ENCODE measurements at places on chromosomes 7 and 10.

DNA sequence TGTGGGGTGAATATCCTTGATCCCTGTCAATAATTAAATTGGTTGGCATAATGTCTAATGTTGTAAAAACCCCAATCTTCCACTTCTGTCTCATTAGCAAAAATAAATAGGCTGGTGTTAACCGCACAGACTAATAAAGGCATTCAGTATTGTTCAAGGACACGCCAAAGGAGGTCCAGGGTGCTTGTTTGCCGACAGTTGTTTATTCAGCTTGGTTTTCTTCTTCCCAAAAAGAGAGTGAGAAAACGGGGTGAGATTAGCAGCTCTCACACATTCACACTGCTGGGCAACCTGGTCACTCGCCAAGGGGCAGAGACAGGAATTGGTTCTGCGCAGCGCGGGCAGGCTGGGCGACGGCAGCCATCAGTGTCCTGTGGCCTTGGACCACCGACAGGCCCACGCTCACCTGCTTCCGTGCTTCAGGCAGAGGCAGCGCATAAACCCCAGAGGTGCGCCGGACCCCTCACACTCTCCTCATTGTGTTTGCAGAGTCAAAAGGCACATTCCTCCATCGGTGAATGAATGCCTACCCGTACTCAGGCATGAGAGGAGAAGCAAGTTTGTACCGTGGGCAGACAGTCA is 26.2 kb upstream of the LMBR1 start:
- no peak for DNase-seq

- no peak for DNase-seq
Observed at GRCh38 chr7:116434820-116435341, 64.7 kb upstream of the CAV2 start.

DNA sequence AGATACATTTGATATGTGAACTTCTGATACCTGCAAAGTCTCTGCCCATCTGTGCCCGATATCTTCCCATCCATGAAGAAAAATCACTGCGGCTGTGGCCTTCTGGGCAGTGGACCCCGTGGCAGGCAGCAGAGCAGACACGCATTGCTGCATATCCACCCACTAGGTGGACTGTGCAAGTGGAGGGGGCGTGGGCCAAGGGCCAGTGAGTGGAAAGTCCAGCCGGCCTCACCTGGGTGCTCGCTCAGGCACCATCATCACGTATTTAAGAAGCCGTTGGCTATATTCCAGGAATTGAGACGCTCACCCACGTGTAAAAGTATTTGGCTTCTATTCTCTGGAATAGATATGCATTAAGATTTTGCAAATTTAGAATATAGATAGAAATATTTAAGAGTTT is 30.8 kb upstream of the SLC13A1 start:
- no peak for DNase-seq

- DNase-seq, result no peak
Observed at GRCh38 chr7:47366211-47366610, 215.7 kb downstream of the TNS3 start.

GRCh38 chr7:143499743-143500348 is 22.2 kb downstream of the TAS2R41 start:
- DNase-seq, result no peak

- DNase-seq, result no peak
Observed at GRCh38 chr10:92999191-92999590, 61.4 kb upstream of the CYP26C1 start.

- peak; percentile 46 for DNase-seq
Observed at GRCh38 chr7:127253281-127254162, 781 bp upstream of the GRM8 start.

- DNase-seq, result no peak
Observed at GRCh38 chr7:22179442-22179879, 177.5 kb downstream of the RAPGEF5 start.

- DNase-seq, result no peak
Observed at GRCh38 chr7:85480666-85481065, 293.8 kb upstream of the SEMA3D start.

DNA sequence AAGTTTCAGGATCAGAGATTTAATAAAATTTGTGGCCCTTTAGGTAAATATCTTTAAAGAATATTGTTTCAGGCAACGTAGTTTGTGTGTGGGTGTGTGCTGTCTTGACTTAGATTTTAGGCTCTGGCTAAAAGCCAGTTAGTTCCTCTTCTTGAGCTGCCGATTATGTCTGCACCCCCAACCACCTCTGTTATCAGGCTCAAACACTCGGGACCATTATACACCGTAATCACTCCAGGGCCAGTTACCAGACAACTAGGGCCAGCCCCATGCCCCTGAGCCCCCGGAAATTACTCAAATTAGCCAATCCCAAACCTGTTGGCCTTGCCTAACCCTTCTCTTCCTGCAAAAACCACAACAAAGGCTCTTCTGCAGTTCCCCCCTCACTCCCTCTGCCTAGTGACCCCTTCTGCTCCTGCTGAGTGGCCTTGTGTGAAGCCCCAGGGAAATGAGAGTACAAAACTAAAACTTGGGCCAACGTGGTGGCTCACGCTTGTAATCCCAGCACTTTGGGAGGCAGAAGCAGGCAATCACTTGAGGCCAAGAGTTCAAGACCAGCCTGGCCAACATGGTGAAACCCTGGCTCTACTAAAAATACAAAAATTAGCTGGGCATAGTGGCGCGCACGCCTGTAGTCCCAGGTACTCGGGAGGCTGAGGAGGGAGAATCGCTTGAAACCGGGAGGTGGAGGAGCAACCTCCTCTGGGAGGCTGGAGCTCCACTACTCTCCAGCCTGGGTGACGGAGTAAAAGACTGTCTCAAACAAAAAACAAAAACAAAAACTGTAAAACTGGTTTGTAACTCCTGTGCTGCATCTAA is 9.2 kb upstream of the HNRNPF start:
- DNase-seq, result no peak

GRCh38 chr7:25329815-25330214 is 101.5 kb upstream of the NPVF start:
- DNase-seq, result no peak

- no peak for DNase-seq
Observed at GRCh38 chr10:68864611-68865010, 36.5 kb upstream of the DDX50 start.

DNA sequence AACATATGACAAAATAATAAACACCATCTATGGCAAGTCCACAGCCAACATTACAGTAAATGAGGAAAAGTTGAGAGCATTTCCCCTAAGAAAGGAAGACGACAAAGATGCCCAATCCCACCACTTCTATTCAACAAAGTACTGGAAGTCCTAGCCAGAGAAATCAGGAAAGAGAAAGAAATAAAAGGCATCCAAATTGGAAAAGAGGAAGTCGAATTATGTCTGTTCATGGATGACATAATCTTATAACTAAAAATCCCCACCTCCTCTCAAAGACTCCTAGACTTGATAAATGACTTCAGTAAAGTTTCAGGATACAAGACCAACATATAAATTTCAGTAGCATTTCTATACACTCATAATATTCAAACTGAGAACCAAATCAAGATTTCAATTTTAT is 288.5 kb upstream of the POT1 start:
- DNase-seq, result no peak

DNA sequence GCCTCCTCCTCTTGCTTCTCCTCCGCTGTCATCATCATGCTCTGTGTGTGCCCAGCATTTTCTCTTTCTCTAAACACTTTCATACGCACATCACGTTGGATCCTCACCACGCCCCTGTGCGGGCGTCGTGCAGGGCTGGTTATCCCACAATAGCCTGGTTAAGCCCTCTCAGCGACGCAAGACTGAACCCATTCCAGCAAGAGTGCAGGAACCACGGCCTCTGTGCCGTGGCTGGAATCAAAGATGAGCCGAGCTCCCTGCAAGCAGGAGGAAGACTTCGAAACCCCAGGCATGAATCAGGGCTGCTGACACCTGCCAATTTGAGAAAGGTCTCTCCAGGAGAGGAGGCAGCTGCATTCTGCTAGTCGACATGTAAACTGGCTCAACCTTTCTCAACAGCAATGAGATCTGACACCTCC is 74.8 kb upstream of the FOXK1 start:
- DNase-seq, result peak; percentile 12

DNA sequence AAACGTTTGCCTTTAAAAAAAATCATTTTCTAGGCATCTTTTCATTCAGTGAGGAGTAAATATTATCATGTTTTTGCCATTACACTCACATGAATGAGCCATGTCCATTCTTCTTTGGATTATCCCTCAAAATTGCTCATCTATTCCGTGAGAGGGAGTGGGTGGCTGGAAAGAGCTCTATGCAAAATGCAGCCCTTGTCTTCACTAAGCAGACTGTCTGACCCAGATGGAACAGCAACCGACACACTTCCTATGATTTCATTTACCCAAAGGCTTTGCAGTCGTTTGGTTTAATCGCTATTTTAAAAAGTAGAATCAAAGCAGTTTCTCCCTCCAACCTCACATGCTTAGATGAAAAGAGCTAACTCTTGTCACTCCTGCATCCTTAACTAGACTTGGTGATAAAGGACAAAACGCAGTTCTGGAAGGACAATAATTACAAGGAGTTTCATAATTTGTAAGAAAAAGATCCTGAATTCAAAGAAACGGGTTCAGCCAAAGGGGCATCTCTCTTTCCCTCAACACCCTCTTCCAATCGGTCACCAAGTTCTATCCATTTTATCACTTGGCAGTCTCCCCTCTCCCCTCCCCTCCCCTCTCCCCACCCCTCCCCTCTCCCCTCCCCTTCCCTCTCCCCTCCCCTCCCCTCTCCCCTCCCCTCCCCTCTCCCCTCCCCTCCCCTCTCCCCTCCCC is 198.1 kb upstream of the STK17A start:
- DNase-seq, result no peak

DNA sequence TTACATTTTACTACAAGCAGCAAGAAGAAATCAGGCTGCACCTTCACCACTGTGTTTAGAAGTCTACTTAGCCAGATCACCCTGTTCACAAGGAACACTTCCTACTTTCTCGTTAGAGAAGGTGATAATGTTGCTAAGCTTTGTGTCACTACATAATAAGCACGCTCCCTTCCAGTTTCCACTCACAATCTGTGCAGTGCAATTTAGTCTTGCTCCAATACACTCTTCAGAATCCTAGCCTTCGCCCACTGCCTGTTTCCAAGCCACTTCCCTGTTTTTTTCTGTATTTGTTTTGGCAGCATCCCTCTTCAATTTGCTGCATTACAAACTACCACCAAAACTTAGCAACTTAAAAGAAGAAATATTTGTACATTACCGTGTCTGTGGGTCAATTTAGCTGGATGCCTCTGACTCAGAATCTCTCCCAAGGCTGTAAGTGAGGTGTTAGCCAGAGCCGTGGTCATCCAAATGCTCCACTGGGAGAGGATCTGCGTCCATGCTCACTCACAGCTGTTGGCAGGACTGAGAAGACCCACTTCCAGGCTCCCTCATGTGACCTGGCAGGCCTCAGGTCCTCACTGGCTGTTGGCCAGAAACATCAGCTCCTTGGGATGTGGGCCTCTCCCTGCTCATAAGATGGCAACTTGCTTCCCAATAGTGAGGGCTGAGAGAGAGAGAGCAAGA is 110.4 kb downstream of the PON1 start:
- DNase-seq, result no peak

- DNase-seq, result no peak
Observed at GRCh38 chr10:178723-179122, 43.5 kb downstream of the ZMYND11 start.

GRCh38 chr10:3292636-3293035 is 120.1 kb upstream of the PITRM1 start:
- DNase-seq, result no peak

DNA sequence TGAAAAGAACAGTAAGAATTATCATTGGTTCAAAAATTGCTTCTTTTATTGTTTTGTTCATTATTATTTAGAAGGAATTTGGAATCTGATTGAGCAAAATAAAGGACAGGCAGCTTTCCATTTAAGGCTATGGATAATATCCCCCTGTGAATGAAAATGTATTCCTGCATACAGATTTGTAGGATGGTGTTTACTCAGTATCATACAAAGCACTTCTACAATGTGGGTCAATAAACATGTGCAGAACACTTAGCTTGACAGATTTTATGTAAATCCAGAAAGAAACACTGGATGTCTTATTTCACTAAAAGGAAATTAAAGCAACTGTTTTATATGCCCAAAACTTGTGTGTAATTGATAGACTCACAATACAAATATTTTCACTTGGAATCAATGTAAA is 189.7 kb downstream of the THSD7A start:
- DNase-seq, result no peak

DNA sequence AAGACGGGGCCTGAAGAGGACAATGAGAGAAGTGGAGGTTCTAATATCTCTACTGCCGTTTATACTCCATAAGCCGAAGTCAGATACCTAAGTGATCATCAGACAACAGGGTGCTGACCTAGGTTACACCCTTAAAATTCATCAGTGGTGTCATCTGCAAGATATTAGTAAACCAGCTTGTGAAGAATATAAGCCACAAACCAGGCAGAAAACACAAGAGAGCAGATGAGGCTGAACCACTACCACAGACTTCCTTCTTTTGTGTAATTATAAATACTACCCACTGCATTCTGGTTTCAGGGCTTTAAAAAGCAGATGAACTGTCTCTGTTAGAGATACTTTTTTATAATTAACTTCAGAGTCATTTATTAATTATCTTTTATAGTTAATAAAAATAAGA is 69.0 kb upstream of the LRRC17 start:
- no peak for DNase-seq

- no peak for DNase-seq
Observed at GRCh38 chr7:17879075-17879661, 61.1 kb downstream of the SNX13 start.

DNA sequence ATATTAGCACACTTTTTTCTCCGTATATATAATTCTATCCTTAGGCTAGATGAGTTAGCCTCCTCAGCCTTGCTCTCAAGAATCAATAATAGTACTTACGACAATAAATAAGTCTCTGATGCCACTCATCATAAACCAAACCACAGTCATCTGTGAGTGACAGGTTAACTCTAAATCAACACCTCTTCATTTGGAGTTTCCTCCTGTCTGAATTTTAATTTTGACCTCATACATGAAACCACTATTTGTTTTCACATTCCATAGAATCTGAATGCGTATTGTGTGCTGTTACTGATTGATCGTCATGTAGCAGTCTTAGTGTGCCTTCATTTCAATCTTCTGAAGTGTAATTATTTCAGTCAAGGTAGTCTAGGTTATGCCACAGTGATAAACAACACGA is 85.8 kb downstream of the HGF start:
- no peak for DNase-seq

- no peak for DNase-seq
Observed at GRCh38 chr7:40500219-40500618, 365.4 kb downstream of the SUGCT start.
